ENCODE measurements at places on chromosomes 3 and 15.

- no peak for DNase-seq
Measured at GRCh38 chr15:74742422-74742821, 6.2 kb upstream of the CYP1A2 start.

DNA sequence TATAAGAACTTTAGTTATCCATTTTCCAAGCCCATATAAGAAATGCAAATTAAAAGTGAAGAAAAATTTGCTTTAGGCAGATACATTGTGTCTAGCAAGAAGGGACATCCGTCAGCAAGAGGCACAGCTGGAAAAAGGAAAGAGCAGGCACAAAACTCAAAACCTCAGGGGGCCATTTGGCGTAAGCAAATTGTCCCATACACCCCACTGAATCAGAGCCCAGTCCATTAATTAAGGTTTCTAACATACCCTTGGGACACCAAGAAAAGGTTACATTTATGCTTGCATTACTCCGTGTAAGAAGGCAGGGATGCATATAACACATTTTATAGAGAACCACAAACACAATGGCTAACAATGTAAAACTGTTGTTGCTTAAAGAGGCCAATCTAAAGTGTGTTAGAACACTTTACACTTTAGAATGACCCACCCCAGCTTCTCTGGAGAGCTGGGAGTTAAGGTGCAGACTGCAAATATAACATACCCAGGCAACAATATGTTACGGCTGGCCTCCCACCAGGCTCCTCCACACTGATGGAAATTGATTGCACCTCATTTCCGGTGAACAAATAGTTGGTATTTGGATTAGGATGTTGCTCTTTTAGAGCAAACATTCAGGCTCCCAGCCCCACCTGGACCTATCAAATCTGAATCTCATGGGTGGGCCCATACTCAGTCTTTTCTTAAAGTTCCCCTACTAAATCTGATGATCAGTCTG lies 23.2 kb downstream of the SEMA5B start:
- no peak for DNase-seq

- no peak for DNase-seq
Measured at GRCh38 chr3:156460206-156460611, 94.7 kb downstream of the SSR3 start.

- no peak for DNase-seq
Measured at GRCh38 chr15:49026700-49027099, 19.5 kb downstream of the SECISBP2L start.

All from left hindlimb (tissue), 1 donor.